Stimulated activated CD4-positive, alpha-beta T cell treated with anti-CD3 and anti-CD28 coated beads, Interleukin-4, amount 100 ng/mL, for 1 hour (primary cell): ENCODE measurements at places on chromosomes 3 and 15.

DNA sequence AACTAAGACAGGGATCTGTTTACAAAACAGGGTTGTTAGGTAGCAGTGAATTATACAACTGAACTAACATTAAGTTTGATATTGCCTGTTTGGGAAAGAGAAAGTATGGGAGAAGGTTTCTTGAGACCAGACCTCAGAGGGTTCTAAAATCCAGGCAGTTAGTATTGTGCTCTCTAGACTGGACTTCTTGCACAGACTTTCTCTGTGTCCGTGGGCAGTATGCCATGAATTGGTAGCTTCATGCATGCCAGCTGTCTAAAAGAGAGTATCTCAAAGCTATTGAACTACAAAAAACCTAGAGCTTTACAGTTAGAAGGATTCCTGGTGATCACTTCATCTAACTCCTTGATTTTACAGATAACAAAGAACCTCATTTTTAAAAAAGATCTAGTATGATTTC, 12.5 kb downstream of the SAMD7 start:
- no peak for DNase-seq

DNA sequence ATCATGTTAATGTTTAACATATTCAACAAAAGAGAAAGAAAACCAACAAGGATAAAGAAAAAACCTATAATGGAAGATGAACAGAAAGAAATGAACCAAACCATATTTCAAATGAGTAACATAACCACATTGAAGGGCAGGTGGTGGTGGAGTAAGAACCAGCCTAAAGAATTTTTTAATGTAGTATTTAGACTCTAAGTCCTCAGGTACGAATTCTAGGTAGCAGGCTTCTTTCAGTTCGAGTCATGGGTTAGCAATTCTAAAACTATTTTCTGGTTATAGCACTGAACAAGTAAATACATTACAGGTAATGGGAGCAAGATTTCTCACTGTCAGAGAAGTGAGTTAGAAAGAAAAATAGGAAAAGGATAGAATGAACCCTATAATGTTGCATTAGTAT, 24.4 kb downstream of the DCBLD2 start:
- no peak for DNase-seq

DNA sequence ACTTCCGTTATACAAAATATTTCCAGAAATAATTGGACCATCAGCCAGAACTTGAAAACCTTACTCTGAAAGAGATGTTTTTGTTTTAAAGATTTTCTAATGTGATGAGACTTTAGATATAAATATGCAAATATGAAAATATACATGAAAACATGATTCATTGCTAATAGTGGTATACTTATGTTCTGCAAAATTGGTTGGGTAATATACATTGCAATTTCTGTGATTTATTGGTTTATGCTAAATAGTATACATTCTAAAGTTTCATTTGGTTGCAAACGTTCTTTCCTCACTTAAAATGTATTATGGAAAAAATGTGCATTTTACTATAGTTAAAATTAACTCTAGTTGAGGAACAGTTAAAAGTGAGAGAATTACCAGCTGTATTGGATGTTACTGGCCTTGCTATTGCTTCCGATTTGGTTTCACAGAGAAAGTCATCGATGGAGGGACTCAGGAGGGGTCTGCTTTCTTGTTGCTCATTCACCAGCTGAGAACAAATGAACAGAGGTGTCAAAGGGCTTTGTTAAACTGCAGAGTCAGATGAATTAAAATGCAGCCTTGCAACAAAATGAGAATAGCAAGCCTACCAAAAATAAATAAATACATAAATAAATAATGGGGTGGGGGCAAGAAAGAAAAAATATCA, 149.3 kb downstream of the PEX5L start:
- no peak for DNase-seq

- DNase-seq, result no peak
Observed at GRCh38 chr15:57796146-57796545, 89.6 kb downstream of the POLR2M start.

DNA sequence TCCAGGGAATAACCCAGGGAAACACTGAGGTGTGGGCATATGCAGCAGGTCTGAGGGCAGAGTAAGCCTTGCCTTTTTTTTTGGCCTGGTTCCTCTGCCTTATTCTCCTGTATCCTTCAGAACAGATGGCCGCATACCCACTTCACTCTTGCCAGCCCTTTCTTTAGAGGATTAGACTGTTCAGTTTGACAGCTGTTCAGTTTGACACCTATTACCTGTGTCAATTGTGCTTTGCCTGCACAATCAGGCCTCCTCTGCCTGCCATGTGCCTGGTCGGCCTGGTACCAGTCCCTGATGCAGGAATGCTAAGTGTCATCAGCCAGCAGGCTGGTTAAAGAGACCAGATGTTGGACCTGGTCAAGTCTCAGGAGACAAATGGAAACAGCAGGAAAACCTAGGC, 22.3 kb downstream of the TM6SF1 start:
- no peak for DNase-seq

GRCh38 chr15:77981281-77982126, 96.0 kb downstream of the TBC1D2B start:
- no peak for DNase-seq

DNA sequence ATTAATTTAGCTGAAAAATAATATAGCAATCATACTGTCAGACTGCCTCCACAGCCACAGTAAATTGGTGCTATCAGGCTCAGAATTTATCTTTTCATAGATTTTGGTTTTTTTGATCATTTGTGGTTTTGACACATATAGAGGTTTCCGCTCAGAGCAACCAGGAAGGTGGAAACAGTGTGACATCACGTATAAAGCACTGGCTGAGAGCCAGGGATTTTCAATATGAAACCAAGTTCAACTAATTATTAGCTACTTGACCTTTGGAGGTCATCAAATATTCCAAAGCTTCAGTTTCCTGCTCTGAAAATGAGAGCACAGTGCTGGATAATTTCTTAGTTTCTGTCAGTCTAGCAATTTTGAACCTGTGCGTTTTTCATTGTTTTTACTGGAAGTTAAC, 433.8 kb upstream of the SUCLG2 start:
- DNase-seq, result no peak

- no peak for DNase-seq
Observed at GRCh38 chr15:101445562-101446517, 43.7 kb downstream of the PCSK6 start.

- no peak for DNase-seq
Observed at GRCh38 chr3:187783098-187783497, 37.8 kb upstream of the BCL6 start.

DNA sequence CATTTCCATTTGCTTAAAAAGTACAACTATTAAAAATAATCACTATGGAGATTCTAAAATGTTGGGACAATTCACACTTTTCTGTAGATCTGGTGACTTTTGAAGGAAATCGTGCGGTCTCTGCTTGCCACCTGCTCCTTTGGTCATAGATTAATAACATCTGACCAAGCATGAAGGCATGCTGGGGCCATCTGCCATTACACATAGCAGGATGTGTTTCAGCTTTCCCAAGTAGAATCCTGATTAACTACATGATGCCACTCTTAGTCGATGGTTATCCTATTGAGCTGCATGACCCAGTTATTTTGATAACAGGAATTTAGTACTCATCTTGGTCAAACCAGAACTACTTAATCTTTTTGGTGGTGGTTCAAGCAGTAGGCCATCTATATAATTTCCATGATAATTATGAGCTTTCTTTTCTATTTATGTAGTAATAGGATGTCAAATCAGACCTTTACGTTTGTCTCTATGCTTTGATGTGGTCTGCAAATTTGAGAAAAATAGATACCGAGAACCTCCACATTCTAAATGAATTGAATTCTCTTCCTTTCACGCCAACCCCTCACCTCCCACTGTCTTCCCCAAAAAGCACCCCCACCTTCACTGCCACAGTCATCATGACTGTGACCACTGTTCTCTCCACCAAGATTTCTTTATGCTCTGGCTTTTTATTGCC, 158.1 kb downstream of the DIPK2A start:
- DNase-seq, result no peak

DNA sequence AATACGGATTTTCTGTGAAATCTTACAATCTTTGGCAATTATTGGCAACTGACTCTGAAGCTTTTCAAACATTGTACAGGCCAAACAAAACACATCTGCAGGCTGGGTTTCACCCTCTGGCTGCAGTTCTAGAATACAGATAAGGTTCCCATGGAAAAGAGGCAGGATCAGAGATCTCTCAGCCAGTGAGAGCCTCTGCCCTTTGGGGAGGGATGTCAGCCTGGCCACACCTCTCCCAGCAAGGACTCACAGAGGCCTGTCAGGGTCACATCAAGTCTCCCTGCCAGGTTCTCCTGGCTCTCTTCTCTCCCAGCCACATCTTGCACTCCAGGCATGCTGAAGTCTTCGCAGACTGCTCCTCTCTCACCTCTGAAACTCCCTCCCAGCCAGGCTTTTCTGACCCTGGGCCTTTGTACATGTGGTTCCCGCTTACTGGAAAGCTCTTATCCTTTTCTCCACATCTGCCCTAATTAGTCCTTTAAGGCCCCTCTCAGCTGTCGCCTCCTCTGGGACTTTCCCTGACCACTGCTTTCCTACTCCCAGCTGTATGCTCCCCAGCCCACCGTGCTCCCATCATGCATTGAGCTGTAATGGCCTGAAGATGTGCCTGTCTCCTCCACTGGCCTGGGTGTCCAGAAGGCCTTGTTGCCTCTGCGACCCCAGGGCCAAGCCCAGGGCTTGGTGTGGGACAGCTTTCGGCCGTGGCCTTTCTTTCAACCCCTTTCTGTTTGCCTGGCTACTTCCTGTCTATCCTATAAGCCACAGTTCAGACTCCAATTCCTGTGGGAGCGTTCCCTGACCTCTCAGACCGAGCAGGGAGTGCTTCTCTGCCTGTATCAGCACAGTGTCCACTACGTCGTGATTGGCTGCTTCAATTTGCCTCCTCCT, 4.3 kb downstream of the RBP1 start:
- no peak for DNase-seq

GRCh38 chr15:62506217-62506805, 341.2 kb upstream of the C2CD4B start:
- DNase-seq, result no peak
